ENCODE measurements at places on chromosomes 1 and 21.

DNA sequence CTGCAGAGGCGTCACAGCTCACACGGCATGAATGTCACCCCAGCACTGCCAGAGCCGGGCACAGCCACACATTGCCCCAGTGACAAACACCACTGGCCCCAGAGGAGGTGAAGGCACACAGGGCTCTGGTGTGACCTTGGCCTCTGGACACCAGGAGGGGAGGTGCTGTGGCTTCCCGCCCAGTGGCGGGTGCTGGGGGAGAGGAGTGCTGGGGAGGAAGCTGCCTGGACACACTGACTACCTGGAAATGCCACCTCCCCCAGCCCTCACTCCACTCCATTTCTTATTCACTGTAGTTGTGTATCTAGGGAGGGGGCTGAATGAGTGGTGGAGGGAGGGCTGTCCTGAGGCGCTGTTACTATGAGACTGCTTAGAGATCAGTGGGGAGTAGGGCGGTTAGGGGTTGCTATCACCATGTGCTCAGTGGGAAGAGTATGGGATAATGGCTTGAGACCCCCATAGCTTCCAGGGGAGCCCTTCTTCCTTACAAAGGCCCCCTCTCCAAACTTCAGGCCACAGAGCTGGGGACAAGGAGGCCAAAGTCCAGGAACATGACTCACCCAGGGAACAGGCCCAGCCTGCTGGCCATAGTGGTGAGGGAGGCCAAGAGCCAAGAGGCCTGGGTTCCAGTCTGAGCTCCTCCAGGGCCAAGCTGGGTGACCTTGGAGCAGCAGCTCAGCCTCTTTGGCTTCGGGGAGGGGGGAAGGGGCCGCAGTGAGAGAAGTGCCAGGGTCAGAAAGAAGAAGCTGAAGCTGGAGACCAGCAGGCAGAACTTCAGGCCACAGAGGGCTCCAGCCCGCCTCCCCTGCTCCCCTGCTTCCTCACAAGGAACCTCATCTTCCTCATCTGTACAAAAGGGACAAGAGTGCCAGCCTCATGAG is 40.1 kb downstream of the AHDC1 start:
- no peak for DNase-seq

GRCh38 chr1:111506561-111506960 is 3.1 kb upstream of the ADORA3 start:
- no peak for DNase-seq

DNA sequence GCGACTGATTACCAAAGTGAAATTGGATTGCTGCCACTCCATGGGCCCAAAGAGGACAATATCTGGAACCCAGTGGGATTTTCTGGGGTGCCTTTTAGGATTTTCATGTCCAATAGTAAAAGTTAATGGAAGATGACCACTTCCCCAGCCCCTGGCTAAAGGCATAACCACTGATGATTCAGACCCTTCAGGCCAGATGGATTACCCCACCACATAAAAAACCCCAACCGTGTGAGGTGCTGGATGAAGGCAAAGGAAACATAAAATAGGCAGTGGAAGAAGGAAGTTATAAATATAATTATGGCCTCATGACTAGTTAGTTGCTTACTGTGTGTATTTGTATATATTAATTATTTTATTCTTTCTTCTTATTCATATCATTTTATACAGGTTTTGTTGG is 40.2 kb upstream of the IL10 start:
- no peak for DNase-seq

- DNase-seq: no peak
Measured at GRCh38 chr21:34790834-34791233, 122.0 kb downstream of the CLIC6 start.

- DNase-seq: no peak
Measured at GRCh38 chr1:97352936-97353382, 567.9 kb downstream of the DPYD start.

DNA sequence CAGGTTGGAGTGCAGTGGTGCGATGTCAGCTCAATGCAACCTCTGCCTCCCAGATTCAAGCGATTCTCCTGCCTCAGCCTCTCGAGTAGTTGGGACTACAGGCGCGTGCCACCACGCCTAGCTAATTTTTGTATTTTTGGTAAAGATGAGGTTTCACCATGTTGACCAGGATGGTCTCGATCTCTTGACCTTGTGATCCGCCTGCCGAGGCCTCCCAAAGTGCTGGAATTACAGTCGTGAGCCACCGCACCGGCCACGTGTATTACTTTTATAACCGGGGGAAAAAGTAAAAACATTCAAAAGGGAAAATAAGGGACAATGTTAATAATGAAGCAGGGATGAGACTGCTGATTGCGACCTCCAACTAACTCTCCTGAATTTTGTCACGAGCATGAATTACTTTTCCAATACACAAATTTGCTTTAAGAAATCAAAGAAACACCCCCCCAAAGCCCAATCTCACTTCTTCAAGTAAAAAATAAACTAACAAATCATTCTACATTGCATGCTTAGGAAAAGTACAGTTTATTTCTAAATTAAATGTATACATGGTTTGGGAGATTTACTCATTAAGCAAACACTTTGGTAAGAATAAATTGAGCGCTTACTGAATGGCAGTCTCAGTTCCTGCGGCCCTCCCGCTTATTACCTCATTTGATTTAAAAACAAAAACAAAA is 521 bp upstream of the ZBED6 start:
- DNase-seq: no peak

DNA sequence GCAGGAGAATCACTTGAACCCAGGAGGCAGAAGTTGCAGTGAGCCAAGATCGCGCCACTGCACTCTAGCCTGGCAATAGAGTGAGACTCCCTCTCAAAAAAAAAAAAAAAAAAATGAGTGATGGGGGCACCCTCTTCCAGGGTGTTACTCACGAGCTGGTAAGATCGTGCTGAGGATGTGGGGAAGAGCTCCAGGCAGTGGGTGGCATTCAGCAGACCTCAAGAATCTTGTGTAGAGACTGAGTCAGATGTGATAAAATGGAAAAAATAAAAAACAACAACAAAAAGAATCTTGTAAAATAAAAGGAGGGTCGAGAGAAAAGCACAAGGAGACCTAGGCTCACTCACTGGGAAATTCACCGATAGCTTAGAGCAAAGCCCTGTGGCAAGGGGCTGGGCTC is 38.5 kb downstream of the EPHA2 start:
- no peak for DNase-seq

GRCh38 chr1:64183395-64184002 is 19.9 kb upstream of the UBE2U start:
- no peak for DNase-seq

- DNase-seq: no peak
Measured at GRCh38 chr1:117664314-117664713, 58.5 kb downstream of the TENT5C start.

DNA sequence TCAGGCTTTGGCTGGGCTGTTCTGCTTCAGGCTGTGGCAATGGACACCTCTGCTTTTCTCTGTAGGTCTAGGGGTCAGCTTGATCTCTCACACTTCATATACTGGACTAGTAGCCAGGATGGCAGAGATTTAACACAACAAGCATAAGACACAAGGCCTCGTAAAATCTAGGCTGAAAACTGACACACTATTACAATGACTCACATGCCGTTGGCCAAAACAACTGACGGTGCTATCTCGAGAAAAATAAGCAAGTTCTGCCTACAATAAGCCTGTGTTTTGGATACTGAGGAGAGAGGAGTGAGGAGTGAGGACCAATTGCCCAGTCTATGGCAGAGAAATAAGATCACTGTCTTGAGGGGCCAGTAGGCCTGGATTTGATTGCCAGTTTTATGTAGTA is 840.7 kb upstream of the ADAMTS5 start:
- no peak for DNase-seq

DNA sequence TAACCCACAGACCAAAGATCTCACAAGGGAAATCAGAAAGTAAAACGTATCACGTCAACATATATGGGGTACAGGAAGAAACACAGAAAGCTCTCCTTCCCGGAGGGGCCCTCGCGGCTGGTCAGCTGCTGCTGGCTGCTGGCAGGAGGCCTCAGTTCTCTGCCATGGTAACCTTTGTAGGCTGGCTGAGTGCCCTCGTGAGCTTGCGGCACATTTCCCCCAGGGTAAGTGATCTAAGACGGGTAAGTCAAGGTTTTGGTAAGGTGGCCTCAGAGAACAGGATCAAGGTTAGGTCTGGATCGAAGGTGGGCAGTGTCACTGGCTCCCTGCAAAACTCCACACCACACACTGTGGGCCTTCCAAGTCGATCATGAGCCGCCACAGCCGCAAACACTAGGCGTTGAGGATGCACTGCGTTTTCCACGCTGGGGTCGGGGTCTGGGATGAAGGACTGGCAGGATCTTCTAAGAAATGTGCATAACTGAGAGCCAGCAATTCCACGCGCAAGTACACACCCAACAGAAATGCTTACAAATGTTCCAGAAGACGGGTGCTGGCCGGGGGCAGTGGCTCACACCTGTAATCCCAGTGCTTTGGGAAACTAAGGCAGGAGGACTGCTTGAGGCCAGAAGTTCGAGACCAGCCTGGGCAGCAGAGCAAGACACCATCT is 33.9 kb downstream of the WDR4 start:
- DNase-seq: no peak

DNA sequence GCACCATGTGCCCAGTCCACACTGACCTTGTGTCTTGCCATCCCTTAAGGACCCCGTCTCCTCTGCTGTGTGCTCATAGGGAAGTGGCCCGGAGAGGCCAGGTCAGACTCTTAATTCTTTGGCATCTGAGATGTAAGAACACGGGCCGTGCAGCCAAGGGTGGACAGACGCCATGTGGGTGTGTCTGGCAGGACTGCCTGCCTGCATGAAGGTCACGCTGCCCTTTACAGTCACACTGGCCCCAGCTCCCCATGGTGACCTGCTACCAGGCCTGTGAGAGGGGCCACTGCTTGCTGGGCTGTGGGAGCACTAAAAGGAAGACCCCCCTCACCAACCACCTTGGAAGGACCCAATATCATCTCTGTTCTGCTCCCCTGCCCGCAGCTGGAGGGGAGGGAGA is 17.7 kb downstream of the DHRS3 start:
- DNase-seq: no peak

DNA sequence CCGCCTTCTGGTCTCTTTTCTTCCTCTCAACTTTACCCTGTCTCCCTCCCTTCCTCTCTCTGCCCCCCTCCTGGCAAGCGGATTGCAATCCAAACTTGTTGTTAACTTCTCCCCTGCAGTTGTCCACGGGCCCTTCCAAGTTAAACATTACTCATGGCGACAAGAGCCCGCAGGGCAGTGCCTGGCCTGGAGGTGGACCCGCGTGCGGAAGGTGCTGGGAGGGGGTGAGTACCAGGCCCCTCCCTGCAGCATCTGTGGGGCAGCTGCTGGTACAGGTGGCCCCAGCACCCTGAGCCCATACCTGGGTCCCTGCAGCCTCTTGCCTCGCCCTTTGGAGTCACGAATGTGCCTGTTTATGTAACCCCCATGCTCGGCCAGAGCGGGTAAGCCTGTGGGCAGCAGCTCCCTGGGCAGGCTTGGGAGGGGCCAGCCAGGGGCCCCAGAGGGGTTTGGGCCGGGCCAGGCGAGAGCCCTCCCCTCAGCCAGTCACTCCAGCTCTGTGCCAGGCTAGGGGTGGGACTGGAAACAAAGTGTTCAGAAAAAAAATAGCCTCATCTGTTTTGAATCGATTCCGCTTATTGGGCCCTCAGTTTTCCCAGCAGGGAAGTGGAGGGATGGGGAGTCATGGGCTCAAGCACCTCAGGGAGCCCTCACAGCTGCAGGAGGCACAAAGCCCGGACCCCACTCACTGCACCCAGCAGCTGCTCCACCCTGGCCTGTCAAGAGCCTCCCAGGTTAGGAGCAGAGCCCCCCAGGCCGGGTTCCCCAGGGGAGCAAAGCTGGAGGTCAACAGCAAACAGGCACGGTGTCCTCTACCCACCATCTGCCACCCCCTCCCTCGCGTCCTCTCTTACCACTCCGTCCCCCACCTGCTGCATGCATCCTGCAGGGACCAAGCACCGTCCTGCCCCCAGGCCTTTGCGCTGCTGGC is 14.0 kb upstream of the FAAP20 start:
- DNase-seq: no peak

DNA sequence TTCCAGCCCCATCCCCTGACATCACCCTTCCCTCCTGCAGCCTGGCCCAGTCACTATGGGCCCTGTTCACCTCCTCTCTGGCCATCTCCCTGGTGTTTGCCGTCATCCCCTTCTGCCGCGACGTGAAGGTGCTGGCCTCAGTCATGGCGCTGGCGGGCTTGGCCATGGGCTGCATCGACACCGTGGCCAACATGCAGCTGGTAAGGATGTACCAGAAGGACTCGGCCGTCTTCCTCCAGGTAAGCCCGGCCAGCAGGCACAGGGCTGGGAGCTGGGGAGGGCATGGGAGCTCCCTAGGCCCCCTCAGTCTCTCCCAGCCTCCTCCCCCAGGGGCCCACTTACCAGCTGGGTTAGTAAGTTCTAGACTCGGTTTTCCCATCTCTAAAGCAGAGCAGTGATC is 52.1 kb downstream of the ELK4 start:
- no peak for DNase-seq

DNA sequence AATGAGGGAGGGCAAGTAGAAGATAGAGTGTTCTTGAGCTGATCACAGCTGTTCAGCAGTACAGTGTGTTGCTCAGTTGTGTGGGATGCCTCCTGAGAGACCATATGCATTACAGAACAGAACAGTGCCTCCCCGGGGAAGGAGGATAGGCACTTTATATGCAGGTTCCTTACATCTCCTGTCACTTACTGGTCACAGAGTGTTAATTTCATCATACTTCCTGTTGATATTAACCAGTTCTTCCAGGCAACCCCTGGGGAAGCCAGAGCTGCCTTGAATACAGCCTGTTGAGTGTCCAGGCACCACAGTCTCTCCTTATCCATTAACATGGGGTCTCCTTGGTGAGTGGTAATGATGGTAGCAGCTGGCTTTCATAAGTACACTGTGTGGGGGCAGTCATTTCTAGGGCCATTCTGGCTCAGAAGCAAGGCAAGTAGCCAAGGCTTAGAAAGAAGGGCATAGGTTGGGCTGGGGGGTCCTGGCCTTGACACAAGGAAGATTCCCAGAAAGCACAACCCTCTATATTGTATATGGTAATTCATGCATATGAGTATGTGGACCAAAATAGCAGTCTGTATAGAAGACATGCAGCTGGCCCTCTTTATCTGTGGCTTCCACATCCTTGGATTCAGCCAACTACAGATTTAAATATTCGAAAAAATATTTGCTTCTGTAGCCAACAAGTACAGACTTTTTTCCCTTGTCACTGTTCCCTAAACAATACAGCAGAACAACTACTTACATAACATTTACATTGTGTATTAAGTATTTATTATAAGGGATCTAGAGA is 142.4 kb downstream of the ZP4 start:
- no peak for DNase-seq

DNA sequence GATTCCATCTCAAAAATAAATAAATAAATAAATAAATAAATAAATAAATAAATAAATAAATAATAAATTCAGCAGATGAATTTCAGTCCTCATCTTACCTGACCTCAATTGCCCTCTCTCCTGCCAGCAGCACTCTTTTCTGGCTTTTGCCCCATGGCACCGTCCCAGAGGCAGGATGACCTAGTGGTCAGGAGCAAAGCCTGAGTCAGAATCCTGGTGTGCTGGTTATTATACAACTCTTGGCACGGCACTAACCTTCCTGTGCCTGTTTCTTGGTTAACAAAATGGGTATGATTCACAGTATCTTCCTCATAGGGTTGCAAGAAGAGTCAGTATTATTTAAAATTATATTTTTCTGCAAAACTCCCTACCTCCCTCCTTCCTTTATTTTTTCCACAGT is 43.0 kb downstream of the NKAIN1 start:
- DNase-seq: no peak

Measured in anterior cingulate cortex (tissue), 58 donors.